Femur (tissue), 1 donor: ENCODE measurements at places on chromosomes 5 and 9.

- DNase-seq, result no peak
Observed at GRCh38 chr9:112283582-112284253, 49.7 kb downstream of the PTBP3 start.

DNA sequence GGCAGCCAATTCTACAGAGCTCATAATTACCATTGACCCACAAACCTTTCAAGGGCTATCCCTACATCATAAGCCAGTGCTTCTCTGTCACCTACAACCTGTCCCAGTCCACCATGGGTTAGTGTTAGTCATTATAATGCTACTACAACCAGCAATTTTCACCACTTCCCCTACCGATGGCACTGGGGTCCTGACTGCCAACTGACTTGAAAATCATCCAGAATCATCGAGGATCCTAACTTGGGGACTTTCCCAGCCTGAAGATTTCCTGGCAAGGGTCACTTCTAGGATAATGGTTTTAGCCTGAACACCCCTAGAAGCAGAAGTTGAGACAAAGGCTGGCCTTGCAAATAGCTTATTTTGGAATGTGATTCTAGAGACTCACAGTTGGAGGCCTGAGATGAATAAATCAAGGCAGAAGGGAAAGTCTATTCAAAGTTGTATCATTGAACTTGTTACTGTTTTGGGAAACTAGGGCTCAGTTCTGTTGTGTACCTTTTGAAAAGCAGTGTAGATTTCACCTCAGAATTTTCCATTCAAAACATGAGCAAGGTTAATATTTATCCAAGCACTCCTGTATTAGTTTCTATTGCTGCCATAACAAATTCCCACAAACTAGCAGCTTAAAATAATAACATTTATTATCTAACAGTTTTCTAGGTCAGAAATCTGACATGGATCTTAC lies 633.0 kb downstream of the LRRC70 start:
- no peak for DNase-seq

DNA sequence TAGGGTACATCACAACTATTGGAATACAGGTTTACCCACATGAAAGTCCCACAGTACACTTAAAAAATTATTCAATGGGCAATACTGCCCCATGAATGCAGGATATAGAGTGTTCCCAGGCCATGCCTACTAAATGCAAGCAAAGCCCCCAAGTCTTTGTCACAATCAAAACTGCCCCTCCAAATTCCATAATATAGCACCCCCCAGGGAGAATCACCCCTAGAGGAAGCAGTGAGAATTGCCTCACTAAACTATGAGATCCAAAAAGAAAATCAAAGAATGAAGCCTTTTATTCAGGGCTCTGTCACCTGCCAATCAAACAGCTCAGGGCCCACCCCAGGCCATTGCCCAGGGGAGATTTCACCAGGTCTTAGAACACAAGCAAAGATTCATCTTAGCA lies 90.8 kb downstream of the ATPSCKMT start:
- DNase-seq, result no peak

DNA sequence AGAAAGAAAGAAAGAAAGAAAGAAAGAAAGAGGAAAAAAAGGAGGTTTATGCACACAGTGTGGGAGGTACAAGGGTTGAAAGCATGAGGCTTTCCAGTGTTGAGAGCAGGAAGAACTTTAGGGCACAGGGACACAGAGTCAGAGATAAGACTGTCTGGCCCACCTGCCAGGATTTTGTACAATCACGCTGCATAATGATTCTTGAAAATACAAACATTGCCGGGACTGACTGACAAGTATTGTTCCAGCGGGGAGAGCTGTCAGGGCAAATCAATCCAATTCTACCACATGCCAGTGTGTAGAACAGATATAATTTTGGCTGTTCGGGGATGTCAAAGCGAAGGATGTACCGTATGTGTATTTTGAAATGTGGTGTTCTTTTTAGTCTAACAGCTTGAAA lies 254.7 kb downstream of the NTRK2 start:
- no peak for DNase-seq

DNA sequence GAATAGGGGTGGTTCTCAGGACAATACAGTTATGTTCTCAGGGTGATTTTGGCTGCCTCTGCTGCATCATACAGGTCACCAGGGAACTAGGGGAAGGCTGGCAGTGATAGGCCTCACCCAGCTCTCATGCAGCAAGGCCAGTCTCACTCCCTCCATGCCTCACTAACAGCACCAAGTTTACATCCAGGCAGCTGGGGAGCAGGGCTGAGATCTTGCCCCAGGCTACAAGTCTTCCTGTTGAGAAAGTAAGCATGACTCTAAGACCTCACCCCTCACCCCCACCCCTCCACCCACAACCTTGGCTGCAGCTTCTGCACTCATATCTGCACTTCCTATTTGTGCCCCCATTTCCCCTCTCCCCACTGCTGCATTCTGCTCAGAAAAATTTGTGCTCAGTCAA lies 481.2 kb downstream of the ACTL7B start:
- DNase-seq, result no peak

- DNase-seq, result no peak
Observed at GRCh38 chr5:17019324-17019723, 83.2 kb upstream of the MYO10 start.

GRCh38 chr5:69276422-69277174 lies 41.9 kb downstream of the CDK7 start:
- no peak for DNase-seq

DNA sequence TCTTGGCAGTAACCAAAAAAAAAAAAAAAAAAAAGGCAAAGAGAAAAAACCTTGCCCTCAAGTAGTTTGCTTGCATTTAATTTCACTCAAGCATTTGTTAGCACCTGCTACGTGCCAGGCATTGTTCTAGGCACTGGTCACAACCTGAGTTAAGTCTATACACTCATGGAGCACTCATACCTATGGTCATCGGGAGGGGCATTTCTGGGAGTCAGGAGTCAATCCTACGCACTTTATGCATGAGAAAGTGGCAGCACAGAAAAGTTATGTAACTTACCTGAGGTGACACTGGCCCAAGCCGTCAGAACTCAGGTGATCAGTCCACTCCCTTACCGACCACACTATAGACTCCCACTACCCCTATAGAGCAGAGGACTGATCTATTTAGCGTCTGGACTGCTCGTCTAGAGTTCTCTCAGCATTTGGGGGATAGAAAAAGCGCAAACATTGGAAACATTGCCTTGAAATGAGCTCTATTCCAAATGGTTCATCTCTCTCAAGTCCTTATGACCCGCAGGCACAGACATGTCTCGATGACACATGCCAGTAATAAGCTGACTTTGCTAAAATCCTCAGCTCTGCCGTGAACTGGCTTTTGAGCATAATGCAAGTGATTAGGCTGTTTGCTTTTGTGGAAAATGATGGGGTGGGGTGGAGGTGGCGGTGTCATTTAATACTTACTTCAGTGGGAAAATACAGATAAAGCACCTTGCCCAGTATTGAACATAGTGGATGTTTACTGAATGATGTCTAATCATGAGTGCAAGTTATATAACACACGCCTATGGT lies 160.2 kb downstream of the ARHGEF28 start:
- no peak for DNase-seq

- no peak for DNase-seq
Observed at GRCh38 chr5:64628901-64629300, 61.4 kb upstream of the SHISAL2B start.

GRCh38 chr5:23484096-23484495 lies 23.3 kb upstream of the PRDM9 start:
- DNase-seq, result no peak

DNA sequence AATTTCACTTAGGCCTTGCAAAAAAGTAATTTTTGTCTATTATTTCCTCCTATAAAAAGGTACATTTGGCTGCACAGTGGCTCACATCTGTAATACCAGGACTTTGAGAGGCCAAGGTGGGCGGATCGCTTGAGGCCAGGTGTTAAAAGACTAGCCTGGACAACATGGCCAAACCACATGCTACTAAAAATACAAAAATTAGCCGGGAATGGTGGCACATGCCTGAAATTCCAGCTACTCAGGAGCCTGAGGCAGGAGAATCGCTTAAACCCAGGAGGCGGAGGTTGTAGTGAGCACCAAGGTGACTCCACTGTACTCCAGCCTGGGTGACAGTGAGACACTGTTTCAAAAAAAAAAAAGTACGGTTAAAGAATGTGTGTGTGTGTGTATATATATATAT lies 15.7 kb downstream of the NUP155 start:
- no peak for DNase-seq

GRCh38 chr5:159469496-159470372 lies 139.4 kb upstream of the IL12B start:
- no peak for DNase-seq

DNA sequence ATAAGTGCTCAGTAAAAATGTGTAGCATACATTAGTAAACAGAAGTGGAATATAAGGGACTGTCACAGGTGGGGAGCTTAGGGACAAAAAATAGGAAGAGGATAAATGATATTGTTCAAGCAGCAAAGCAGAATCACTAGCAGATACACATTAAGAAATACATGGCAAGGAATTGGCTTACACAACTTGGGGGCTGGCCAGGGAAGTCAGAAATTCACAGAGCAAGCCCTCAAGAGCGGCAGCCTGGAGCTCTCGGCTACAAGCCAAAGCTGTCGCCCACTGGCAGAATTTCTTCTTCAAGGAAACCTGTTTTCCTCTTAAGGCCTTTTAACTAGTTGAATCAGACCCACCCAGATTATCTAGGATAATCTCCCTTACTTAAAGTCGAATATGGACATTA lies 73.0 kb upstream of the SMIM23 start:
- no peak for DNase-seq

- DNase-seq, result no peak
Observed at GRCh38 chr9:136673975-136674785, 11.5 kb downstream of the EGFL7 start.

- DNase-seq, result no peak
Observed at GRCh38 chr9:109477258-109478050, 20.7 kb downstream of the PTPN3 start.

GRCh38 chr5:66655395-66656324 lies 59.5 kb downstream of the MAST4 start:
- DNase-seq, result no peak

- DNase-seq, result no peak
Observed at GRCh38 chr5:150349681-150350275, 7.7 kb upstream of the TCOF1 start.

DNA sequence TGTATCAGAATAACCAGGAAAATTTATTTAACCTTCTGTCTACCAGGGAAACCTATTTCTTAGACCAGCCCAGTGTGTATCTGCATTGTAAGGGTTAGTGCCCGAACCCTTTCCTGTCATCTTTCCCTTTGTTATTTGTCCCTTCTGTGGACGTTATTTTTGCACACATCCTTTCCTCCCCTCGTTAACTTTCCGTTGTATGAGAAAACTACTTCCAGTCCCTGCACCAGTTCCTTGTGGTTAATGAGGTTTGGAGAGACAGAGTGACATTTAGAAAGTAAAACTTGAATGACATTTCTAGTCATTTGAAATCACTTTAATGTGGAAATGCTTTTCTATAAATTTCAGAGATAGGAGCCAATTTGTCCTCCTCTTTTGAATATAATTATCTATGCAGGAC lies 4.3 kb upstream of the IFNB1 start:
- DNase-seq, result no peak

GRCh38 chr9:136850866-136851775 lies 1.0 kb upstream of the MAMDC4 start:
- peak; percentile 31 for DNase-seq

DNA sequence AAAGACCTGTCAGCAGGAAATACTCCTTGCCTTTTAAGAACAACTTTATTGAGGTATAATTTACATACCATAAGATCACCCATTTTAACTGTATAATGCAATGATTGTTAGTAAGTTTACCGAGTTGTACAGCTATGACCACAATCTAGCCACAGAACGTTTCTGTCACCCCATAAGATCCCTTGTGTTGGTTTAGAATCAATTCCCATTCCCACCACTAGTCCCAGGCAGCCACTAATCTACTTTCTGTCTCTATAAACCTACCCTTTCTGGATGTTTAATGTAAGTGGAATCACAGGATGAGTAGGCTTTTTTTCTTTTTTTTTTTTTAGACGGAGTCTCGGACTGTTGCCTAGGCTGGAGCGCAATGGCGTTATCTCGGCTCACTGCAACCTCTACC lies 4.4 kb downstream of the GPR107 start:
- DNase-seq, result no peak

DNA sequence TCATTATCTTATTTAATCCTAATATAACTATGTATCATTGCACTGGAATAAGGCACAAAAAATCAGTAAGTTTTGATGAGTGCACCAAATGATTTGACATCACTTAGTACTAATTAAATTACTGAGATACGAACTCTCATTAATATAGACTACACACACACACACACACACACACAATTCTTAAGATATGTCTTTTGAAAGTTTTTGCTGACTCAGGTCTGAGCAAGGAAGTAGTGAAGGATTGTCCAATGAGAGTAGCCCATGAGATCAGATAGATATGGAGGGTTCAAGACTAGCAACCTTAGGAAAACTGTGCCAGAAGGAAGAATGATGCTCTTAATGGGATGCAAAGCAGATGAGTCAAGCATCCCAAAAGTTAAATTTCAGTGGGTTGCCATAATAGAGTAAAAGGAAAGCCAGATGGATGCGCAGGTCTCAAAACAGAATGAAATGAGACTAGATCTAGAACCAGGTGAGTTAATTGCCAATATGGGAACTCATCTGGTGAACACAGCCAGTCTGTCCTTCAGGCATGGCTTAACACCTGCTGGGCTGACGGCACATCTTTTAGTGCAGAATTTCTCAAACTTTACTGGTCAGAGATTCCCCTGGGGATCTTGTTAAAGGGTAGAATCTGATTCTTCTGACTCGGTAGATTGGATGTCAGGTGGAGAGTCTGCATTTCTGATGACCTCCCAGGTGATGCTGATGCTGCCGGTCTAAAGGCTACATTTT lies 197.0 kb upstream of the NR4A3 start:
- DNase-seq, result no peak

- DNase-seq, result no peak
Observed at GRCh38 chr9:97889941-97890887, 32.1 kb downstream of the TRMO start.

DNA sequence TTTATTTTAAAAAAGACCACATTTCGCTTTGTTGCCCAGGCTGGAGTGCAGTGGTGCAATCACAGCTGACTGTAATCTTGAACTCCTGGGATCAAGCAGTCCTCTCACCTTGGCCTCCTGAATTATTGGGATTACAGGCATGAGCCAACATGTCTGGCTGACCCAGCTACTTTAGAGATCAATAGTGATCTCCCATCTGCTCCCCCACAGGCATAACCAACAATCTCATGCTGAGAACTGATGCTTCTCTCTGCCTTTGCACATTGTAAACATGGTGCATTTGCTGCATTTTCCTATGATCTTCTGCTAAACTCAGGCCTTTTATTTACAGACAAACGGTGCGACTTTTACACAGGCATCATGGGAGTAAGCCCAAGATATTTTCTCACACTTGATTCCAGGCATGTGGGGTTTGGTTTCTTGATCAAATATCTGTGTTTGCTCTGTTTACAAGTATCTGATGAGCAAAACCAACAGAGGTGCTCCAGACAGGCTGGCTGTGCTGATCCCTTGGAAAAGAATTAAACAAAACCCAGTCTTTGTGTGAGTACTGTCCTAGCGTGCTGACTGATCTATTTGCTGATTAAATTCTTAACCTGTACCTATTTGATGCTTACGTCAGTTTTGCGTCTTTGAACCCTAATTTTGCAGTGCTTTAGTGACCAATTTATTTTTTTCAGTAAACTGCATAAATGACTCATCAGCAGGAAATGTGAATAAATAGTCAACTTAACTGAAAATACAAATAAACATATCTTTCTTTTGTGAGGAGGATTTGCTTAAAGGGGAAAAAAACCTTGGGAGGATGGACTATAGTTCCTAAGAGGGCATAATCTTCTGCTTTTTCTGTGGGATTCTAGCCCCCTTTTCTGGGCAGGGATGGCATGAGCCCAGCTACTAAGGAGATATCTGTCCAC lies 191.7 kb upstream of the NR3C1 start:
- DNase-seq, result no peak
